ENCODE measurements at places on chromosomes 16 and 17. TPM values are rescaled to one million over a fixed set of nuclear protein-coding genes. Genes with fewer than 3 reads are reported as not detected.

Gene ZNF624
- 3.9 TPM for total RNA-seq

Gene SLC16A13
- 4.1 TPM for total RNA-seq

Gene PRSS53
- total RNA-seq, result 5.2 TPM

Gene SLC6A4
- not detected for total RNA-seq

Gene FLCN
- 18.4 TPM for total RNA-seq

DNA sequence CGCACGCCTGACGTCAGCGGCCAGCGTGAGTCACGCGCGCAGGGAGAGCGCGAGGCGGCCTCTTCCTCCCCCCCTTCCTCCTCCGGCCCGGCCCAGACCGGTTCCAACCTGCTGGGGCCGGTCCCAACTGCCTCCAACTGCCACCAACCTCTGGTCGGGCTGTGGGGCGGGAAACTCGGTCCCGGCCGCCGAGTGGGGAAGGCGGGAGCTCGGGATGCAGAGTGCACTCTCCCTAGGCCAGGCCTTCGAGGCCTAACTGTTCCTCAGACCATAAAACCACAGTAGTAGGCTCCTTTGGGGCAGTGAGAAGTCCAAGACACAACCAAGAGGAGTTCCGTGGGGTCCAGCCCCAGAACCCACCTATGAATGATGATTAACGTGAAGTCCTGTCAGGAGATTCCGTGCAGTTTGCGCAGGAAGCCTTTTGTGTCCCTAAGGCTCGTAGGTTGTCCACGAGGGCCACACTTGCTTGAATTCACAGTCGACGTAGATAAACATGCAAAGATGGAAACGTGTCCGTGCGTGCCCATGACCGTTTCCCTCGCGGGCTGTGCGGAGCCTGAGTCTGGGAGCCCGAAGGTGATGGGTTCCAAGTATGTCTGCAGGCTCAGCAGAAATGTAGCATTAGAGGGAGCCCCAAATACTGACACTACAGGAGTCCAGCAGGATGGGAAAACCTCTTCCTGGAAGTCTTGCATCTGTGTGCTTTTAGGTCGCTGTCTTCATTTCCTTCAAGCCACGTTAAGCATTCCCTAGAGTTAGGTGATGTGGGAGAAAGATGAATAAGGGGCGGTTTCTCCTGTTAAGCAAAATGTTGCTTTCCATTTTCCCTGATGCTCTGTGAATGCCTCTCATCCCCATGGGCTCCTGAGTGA is 647 bp downstream of the UNK start:
- H3K4me3 ChIP-seq, result peak overlapping the region; percentile 90
- peaks cover 45% of the 10 kb centered on the region for H3K4me1 ChIP-seq
- peak; percentile 93 for DNase-seq
- H3K36me3 ChIP-seq, result peaks cover 1% of the 10 kb centered on the region
- peak overlapping the region; percentile 100 for H3K27ac ChIP-seq

DNA sequence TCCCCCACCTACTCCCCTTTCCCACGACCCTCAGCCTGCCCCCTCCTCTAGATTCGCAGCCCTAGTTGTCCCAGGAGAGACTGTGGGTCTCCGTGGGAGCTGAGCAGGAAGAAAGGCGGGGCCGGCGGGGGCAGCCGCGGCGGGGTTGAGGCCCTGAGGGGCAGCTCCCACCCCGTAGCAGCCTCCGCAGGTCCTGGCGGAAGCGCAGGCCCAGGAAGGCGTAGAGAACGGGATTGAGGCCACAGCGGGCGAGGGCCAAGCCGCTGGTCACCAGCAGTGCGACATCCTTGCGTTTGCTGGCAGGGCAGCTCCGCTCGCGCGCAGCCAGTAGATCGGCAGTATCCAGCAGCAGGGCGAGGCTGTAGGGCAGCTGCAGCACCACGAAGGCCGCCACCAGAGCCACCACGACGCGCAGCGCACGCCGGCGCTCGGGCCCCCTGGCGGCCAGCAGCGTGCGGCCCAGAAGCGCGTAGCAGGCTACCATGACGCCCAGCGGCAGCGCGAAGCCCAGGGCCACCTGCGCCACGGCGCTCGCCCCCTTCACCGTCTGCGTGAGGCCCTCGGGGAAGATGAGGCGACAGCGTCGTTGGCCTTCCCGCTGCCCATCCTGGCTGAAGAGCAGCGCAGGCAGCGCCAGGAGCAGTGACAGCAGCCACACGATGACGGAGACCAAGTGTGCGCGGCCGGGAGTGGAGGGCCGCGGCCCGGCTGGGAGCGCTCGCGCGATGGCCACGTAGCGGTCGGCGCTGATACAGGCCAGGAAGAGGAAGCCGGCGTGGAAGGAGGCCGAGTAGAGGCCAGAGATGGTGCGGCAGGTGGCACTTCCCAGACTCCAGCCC is 1.9 kb downstream of the CCR10 start:
- peak overlapping the region; percentile 70 for H3K27ac ChIP-seq
- no peaks in the 10 kb centered on the region for H3K36me3 ChIP-seq
- H3K27me3 ChIP-seq, result peaks cover 54% of the 10 kb centered on the region
- H3K4me3 ChIP-seq, result peak overlapping the region; percentile 63

GRCh38 chr17:76993651-76994050 is 125.4 kb downstream of the MGAT5B start:
- DNase-seq, result no peak
- H3K4me1 ChIP-seq, result peaks cover 46% of the 10 kb centered on the region
- no peak overlapping the region for H3K4me3 ChIP-seq
- H3K27ac ChIP-seq, result no peak overlapping the region
- H3K36me3 ChIP-seq, result no peaks in the 10 kb centered on the region

DNA sequence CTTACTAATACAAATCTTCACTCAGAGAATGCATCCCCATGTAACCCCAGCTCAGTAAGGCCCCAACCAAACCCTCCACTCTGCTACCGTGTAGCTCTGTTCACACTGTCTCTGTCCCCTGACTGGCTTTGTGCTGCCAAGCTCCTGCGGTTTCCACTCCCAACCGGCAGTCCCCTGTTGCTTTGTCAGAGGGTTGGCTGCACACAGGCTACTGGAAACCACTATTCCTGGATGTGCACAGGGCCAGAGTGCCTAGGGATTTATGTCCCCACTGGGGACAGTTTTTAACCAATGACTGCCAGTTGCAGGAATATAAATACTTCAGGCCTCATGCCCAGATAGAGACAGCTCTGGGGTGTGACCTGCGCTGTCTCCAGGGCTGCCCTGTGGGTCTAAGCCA is 157.1 kb upstream of the C16orf82 start:
- H3K27ac ChIP-seq, result no peak overlapping the region
- H3K36me3 ChIP-seq, result no peaks in the 10 kb centered on the region
- no peaks in the 10 kb centered on the region for H3K4me1 ChIP-seq
- peaks cover 8% of the 10 kb centered on the region for H3K27me3 ChIP-seq
- DNase-seq, result no peak
- no peak overlapping the region for H3K4me3 ChIP-seq

GRCh38 chr17:82016875-82017459 is 5.7 kb downstream of the CENPX start:
- H3K27ac ChIP-seq, result no peak overlapping the region
- no peaks in the 10 kb centered on the region for H3K27me3 ChIP-seq
- no peak overlapping the region for H3K4me3 ChIP-seq

DNA sequence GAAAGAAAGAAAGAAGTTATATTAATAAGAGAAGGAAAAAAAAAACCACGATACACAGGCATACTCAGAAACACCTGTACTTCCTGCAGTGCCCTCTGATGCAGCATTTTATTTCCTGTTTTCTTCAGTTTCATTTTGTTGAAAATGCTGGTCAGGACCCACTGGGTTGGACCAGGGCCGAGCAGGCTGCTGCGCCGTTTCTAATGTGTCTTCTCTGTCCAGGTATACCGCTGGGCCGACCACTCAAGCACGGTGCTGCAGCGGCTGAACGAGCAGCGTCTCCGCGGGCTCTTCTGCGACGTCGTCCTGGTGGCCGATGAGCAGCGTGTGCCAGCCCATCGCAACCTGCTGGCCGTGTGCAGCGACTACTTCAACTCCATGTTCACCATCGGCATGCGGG is 8.3 kb downstream of the KLHL36 start:
- no peak for DNase-seq
- H3K27me3 ChIP-seq, result no peaks in the 10 kb centered on the region
- no peak overlapping the region for H3K4me3 ChIP-seq
- peaks cover 62% of the 10 kb centered on the region for H3K4me1 ChIP-seq

DNA sequence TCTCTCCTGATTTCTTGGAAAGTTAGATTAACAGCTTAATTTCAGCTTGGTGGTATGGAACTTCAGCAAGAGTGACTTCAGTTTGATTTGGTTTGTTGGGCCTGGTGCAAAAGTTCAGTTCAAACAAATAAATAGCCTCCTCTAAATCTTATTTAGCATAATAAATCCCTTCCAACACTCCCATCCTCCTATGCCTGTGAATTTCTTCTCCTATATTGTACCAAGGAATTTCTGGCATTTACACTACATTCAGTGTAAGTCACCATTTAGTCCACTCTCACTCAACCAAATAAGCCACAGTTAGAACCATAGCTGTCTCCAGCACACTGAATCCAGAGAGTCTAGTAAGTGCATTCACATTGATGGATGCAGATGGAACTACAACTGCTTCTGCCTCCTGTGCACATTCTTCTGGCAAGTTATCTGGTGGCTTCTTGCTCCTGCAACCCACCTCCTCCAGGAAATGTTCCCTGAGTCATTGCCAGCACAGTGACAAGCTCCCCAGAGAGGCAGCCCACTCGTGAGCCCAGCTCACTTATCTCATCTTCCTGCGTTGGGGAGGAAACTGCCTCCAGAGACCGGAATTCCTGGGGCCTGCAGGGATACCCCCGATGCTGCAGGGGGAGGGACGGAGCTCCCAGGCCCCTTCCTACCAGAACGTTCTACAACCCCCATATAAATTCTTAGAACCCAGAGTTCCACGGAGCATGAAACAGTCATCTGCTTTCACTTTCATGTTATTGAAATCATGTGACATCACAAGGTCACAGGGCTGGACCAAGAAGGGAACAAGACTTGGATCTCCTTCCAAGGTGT is 318.3 kb downstream of the PHKB start:
- peak overlapping the region; percentile 50 for H3K27ac ChIP-seq
- H3K4me1 ChIP-seq, result peaks cover 15% of the 10 kb centered on the region
- peak; percentile 35 for DNase-seq
- no peaks in the 10 kb centered on the region for H3K36me3 ChIP-seq
- no peaks in the 10 kb centered on the region for H3K27me3 ChIP-seq
- H3K4me3 ChIP-seq, result peak overlapping the region; percentile 67

All from activated naive CD4-positive, alpha-beta T cell treated with anti-CD3 and anti-CD28 coated beads for 36 hours (primary cell).